ENCODE measurements at places on chromosomes 1 and 21.

- DNase-seq: no peak
These were observed 6.0 kb downstream of the STMN1 start for GRCh38 chr1:25900219-25900618.

GRCh38 chr1:46485564-46486431 lies 3.8 kb upstream of the DMBX1 start:
- no peak for DNase-seq

DNA sequence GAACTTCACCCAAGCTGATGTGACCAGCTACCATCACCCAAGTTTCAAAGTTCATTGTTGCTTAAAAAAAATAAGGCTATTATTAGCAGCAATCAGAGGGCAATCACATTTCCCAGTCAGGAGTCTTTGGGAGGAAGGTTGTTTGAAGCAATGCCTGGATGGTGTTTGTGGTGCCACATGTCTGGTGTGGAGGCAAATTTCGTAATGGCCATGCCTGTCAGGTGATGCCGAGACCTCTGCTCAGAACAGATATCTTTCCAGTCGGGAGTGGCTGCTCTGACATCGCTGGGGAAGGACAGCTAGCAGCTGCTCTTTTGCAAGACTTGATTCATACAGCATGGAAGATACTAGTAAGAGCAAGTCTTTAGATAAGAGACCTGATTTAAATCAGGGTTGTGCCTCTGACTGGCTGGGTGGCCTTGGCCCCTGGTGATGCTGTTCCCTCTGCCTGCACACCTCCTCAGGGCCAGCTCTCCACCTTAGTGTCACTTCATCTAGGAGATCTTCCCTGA lies 187.8 kb upstream of the JUN start:
- DNase-seq: no peak

DNA sequence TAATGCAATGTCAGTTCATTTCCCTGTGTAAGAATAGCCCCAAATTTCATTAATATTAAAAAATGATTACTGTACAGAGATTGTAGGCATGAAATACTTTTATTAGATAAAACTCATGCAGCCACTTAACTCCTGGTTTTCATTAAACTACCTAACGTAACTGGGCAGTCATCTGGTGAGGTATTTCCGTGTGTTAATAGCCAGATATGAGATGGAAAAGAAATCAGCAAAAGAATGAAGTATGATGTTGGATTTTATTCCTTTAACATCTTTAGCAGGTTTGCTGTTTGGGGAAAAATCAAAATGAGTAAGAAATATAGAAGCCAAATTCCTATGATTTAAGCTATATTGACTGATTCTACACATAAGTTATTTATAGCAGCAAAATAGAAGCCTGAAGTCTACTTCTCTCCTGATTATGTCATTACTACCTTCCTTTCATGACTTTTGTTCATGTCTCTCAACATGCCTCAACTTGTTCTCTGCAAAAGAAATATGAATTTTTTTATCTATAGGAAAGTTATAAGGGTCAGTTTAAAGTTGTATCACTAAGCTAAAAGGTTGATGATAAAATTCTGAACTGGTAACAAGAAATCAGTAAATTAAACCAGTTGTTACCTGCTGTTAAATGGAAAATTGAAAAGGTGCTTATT lies 42.6 kb downstream of the CCDC18 start:
- no peak for DNase-seq

DNA sequence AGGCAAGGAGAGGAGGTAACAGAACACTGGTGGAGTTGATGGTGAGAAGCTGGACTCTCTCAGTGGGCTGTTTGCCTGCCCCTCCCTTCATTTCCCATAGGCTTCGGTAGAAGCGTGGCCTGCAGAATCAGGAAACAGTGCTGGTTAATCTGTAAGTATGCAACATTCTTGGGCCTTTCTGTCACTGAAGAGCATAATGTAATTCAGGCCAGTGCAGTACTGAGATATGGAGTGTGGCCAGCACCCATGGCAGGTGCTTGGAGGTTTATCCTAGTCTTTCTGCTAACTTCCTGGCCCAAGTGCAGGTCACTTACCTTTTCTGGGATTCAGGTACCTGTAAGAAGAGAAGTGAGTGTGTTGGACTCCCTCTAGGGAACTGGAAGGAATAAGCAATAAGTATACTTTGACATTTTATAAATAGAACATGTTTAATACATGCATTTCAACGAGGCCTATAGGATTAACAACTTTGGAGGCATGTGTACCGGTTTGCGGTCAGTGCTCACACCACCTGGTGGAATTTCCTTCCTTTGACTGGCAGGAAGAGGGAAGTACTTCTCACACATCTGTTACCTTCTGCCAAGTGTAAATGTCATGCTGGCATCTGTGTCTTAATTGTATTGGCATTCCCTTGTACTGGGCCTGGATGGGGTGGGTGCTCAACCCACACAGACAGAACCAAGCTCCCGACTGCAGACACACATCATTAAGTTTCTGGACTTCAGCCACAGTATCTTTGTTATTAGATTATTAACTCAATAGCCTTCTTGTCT lies 105.5 kb downstream of the KIF26B start:
- DNase-seq: no peak

DNA sequence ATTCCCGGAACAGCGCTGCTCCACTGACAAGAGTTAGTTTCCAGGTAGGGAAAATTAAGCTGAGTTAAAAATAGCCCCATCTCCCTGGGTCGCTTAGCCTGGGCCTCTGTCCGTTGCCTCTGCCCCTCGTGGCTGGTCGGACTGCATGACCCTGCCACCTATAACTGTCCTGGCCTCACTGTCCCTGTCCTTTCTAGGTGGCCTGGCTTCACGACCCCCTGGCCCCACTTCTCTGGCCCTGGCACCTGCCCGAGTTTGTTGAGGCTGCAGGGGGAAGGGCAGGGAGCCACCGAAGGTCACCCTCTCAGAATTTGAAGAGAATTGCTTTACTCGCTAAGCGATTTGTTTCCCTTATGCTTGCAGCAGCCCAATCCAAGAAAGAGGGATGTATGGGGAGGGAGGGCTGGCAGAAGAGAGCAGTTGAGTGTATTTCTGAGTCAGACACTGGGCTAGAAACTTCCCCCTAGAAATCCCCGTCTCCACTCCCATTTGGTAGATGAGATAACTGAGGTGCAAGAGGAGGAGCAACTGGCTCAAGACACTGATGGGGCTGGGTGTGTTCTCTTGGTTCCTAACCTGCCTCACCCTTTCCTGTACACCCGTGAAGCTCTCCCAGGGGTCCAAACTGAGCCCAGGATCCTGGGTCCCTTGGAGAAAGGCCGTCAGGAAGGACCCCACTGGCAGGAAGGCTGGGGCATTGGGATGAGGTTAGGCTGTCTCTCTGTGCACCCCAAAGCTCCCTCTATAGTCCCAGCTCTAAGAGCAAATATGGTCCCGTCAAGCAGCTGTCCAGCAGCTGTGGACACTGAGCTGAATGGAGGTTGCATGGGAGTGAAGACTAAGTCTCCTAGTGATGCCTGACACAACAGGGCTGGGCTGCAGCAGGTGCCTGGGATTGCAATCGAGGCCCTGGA lies 2.9 kb upstream of the EDN2 start:
- DNase-seq: no peak

- no peak for DNase-seq
These were observed 10.9 kb upstream of the AGPAT3 start for GRCh38 chr21:43853851-43854772.

DNA sequence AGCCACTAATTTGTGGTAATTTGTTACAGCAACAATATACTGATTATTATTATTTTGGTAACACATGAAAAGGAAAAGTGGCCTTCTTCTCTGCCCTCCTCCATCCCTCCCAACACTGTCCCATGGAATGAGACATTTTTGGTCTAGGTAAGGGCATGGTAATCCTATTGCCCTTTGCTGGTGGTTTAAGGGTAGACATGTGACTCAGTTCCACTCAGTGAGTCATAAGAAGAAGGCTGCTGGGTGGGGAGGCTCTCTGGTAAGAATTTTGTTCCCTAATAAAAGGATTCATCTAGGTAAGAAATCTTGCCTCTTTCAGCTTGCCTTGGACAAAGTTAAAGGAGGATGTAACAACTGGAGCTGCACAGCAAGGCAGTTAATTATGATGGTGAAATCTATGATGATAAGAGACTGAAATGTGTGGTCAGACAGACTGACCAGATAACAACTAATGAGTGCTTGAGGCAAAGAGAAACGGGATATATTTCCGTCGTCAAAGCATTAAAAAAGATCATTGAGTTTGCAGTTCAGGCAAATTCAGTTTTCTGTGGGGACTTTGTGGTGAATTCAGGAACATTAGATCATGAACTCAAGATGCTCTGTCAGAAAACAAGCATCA lies 232.0 kb upstream of the KCNK2 start:
- DNase-seq: no peak

DNA sequence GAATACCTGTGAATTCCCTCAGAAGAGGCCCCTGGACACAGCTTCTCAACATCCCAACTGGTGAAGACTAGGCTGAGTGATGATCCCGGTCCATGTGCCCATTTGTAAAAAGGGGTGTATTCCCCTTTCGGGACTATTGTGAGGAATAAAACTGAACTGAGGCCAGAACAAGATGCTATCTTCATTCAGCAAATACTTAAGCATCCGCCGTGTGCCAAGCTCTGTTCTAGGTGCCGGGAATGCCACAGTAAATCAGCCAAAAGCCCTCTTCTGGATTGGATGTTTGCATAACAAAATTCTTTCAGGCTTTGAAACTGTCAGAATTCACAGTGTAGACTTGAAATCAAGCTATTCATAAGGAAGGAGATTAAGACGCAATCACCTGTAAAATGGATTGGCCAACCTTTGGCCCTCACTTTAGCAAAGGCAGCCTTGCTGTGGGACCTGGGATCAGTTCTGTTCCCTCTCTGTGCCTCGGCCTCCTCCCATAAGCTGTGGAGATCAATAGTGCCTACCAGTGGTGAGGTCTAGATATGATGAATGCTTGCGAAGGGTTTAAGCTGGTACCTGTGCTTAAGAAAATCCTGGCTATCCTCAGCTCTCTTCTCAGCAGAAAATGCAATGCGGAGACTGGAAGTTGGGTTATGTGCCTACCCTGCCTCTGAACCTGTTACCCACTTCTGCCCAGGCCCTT lies 1.8 kb downstream of the ALPL start:
- no peak for DNase-seq

DNA sequence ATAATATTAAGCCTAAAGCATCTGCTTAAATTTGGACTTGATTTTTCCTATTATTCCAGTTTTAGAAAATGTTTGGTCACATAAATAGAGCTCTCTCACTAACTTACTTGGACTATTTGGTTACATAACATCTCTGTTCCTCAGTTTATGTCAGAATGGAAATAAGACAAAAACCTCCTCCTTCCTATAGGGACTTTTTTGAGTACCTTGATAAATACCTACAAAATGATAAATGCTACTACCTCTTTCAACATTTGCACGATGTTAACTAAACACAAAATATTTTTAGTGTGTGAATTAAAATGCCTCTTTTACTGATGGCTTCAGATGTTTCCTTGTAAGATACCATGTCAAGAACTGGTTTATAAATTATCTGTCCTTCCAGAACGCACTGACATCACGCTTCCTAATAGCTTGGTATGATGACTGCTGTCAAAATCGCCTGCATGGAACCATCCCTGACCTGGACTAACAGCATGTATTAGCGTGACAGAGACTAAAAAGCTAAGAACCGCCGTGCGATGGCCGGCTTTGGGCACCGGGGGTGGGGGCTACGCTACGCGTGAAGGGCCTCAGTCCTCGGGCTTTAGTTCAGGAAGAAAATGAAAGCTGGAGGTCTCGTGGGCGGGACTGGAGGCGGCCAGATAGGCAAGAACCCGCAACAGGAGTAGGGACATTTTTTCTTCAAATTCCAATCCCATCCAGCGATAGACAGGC lies 133.2 kb upstream of the BARHL2 start:
- DNase-seq: no peak

- DNase-seq: no peak
These were observed 62.1 kb upstream of the CD55 start for GRCh38 chr1:207259391-207259790.

DNA sequence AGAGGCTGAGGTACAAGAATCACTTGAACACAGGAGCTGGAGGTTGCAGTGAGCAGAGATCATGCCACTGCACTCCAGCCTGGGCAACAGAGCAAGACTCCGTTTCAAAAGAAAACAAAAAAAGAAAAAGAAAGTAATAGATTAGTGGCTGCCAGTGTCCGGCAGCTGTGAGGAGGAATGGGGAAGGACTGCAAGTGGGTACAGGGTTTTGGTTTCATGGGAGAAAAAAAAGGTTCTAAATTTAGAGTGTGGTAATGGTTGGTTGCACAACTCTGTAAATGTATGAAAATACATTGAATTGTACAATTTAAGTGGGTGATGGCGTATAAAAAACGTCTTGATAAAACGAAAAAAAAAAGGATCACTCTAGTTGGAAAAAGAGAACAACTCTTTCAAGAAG lies 6.7 kb downstream of the TAF1A start:
- DNase-seq: peak; percentile 69

DNA sequence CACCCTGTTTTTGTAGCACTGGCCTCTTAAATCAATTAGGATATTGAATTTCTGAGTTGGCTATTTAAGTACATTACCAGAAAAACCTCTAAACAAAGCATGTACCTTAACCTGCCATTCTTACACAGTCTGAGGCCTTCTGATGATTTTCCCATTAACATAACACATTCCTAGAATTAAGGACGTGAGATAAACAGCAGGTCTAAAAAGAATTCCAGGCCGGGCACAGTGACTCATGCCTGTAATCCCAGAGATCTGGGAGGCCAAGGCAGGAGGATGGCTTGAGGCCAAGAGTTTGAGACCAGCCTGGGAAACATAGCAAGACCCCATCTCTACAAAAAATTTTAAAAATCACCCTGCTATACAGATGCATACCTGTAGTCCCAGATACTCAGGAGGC lies 18.0 kb upstream of the LRRC8D start:
- DNase-seq: no peak
